Posterior vena cava (tissue), 2 donors: ENCODE measurements at places on chromosomes 4 and X. TPM values are rescaled to one million over a fixed set of nuclear protein-coding genes. Genes with fewer than 3 reads are reported as not detected.

CDKL2 gene
- total RNA-seq: 1.3 TPM

CYBB gene
- total RNA-seq: 31.4 TPM

PAGE5 gene
- not detected for total RNA-seq

GPM6B gene
- 4.1 TPM for total RNA-seq

UGT2B11 gene
- total RNA-seq: not detected

FRAS1 gene
- 8.1 TPM for total RNA-seq

H2BW2 gene
- not detected for total RNA-seq

CTAG1A gene
- not detected for total RNA-seq

NPY1R gene
- 147 TPM for total RNA-seq

NEIL3 gene
- total RNA-seq: 0.46 TPM

INPP4B gene
- 24.9 TPM for total RNA-seq

AMTN gene
- total RNA-seq: not detected

LANCL3 gene
- 0.38 TPM for total RNA-seq

MID1 gene
- total RNA-seq: 36.5 TPM

POU4F2 gene
- total RNA-seq: not detected

PRKG2 gene
- 2.2 TPM for total RNA-seq

UGT2B17 gene
- not detected for total RNA-seq

RHOXF2B gene
- not detected for total RNA-seq

DCAF16 gene
- total RNA-seq: 25.1 TPM

ARMCX2 gene
- total RNA-seq: 41.9 TPM

TLR3 gene
- total RNA-seq: 13.8 TPM

ADAM29 gene
- not detected for total RNA-seq

KLB gene
- not detected for total RNA-seq

FMR1 gene
- total RNA-seq: 41.7 TPM

HS3ST1 gene
- total RNA-seq: 3.9 TPM

SSX4 gene
- not detected for total RNA-seq

SLC16A2 gene
- total RNA-seq: 11.9 TPM

CYLC1 gene
- not detected for total RNA-seq

SAT1 gene
- 192 TPM for total RNA-seq

MAP9 gene
- total RNA-seq: 13.4 TPM

S100P gene
- total RNA-seq: 3.5 TPM

SOD3 gene
- total RNA-seq: 289 TPM

GPC3 gene
- total RNA-seq: 13.5 TPM

CENPVL1 gene
- not detected for total RNA-seq

GALNTL6 gene
- total RNA-seq: not detected

CRMP1 gene
- total RNA-seq: 2.0 TPM

HDX gene
- 9.9 TPM for total RNA-seq

FAM47E gene
- total RNA-seq: 1.4 TPM

RXFP1 gene
- total RNA-seq: 9.3 TPM

USP17L30 gene
- not detected for total RNA-seq

TMSB15A gene
- 0.83 TPM for total RNA-seq

LGI2 gene
- total RNA-seq: 26.9 TPM

ODAM gene
- total RNA-seq: not detected

DDIT4L gene
- total RNA-seq: 4.4 TPM
